ENCODE measurements at places on chromosomes 16 and 17.

DNA sequence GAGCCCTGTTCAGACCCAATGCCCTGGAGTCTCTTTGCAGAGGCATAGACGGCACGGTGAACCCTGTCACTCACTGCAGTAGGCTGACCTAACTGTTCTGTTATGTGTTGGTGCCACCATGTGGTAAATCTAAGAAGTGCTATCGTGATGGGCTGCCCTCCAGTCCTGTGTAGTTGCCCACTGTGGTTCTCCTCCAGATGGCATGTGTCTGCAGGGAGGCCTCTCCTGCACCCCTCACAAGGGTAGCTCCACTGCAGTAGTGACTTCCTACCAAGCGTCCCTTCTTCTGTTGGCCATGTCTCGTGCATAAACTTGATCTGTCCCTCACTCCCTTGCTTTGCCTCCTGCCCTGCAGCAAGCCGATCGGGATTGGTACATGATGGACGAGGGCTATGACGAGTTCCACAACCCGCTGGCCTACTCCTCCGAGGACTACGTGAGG is 5.8 kb downstream of the DHX38 start:
- peak; percentile 11 for DNase-seq

DNA sequence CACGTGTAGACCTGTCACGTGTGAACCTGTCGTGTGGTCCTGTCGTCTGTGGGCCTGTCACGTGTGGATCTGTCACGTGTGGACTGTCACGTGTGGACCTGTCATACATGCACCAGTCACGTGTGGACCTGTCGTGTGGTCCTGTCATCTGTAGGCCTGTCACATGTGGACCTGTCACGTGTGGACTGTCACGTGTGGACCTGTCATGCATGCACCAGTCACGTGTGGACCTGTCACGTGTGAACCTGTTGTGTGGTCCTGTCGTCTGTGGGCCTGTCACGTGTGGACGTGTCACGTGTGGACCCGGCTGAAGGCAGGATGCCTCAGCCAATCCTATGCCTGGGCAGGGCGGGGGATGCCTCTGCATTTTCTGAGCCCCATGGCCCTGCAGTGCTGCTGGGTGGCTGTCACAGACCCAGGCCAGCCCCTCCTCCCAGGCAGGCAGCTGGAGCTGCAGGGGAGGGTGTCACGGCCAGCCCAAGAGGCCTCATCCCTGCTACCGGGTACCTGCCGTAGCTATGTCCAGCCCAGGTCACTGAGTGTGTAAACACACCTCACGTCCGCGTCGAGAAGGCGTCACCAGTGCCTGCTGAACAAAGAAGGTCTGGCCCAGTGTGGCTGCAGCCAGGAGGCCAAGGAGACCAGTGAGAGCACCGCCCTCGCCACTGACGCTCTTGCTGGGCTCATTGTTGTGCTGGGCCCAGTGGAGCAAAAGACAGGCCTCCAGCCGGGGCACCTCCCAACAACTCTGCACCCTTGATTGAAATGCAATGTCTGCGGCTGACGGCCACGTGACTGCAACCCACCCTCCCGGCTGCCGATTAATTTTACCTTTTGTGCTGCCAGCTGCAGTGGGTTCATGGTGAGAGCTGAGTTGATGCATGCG is 18.6 kb upstream of the ACSF3 start:
- DNase-seq: no peak

DNA sequence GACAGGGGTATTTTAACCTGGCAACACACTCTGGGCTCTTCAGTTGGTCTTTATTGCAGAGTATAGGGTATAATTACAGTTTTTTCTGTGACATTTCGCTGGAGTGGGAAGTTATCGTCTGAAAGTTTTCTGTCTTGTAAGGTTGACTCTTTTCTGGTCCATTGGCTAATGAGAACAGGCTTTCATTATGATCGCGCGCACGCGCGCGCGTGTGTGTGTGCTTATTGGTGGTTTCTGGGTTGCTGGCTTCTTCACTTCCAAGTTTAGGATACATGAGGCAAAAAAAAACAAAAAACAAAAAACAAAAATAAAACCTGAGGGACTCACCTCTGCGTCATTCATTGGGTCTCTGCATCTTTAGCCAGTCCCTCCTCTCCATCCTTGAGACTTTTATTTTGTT is 68.7 kb upstream of the MYOCD start:
- no peak for DNase-seq

DNA sequence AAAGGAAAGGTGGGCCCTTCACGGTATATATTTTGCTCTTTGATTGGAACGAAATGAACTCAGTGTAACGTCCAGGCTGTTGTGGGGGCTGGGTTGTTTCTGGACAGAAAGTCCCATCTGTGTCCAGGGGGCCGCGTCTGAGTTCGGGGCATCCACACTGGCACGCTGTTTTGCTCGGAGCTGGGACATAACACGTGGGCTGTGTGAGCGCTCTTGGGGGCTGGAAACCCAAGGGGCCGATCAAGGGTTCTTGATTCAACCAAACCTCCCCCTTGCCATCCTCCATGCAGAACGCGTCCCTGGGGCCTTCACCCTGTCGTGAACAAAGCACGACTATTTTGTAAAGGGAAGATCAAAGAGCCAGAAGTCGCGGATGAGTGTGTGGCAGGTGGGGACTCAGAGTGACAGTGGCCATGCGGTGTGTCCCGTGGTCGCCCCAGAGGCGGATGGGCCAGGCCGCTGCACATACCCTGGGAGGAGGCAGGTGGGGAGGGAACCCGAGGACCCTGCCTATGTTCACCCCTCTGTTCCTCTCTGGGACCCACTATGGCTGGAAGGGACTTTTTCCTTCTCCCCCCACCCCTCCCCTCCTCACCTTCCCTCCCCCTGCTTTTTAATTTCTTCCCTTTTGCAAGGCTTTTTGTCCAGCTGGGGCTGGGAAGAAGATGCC is 387.2 kb downstream of the SEC14L1 start:
- DNase-seq: peak; percentile 14

GRCh38 chr16:66432429-66432828 is 5.3 kb downstream of the BEAN1 start:
- no peak for DNase-seq

Data from DMS79 treated with DMSO at 0.1 percent for 48 hours (cell line).